Right hindlimb (tissue), 1 donor: ENCODE measurements at places on chromosomes 5 and 9.

DNA sequence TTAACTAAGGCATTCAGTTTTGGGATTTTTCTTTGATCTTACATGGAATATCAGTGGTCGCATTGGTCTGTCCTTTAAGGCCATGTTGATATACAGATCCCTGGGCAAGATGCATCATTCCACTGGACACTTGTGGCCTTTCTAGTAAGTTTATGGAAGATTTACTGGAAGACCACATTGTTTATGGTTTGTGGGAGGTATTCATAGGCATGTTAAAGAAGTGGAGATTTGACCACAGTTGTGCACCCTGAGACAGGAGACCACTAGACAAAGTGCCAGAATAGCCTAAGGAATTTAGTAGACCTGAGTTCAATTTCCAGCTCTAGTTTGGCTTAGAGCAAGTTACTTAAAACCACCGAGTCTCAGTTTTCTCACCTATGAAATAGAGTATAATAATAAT, 383.1 kb upstream of the PAPPA start:
- no peak for DNase-seq

DNA sequence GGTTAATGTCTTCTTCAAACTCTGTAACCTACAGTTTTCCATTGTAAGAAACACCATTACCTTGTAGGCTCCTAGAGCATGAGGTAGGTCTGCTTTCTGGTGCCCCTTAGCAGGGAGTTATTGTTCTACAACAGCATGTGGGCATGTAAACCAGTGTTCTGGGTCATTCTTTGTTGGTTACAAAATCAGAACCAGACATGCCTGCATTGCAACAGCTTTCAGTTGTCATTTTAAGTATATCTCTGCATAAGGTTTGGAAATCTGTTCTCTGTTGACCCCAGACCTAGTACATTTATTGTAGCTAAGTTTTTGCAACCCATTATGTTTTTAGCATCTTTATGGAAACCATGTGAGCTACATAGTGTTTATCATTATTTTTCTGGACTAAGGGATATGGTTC, 10.9 kb downstream of the RGMB start:
- no peak for DNase-seq

GRCh38 chr9:70517926-70518610, 103.6 kb upstream of the KLF9 start:
- DNase-seq: no peak

DNA sequence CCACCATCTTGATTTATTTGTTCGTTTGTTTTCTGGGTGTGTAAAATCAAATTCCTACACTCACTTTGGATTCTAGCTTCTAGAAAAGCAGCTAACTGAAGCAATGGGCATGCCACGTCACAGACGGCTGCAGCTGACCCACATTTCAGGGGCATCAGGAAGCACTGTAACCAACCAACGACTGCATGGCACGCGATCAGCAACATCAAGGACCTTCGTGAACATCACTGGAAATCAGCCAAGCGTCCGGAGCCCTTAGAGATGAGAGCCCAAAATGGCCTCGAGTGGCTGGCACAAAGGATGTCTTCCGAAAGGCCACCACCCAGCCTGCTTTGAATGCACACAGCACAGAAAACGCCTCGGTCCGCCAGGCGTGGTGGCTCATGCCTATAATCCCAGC, 191.1 kb downstream of the OLFM1 start:
- DNase-seq: no peak

- no peak for DNase-seq
These were observed 522.3 kb upstream of the NUDT12 start for GRCh38 chr5:104084896-104085295.

- no peak for DNase-seq
These were observed 49.9 kb upstream of the GARNL3 start for GRCh38 chr9:127214421-127215267.

- no peak for DNase-seq
These were observed 319.8 kb downstream of the HINT1 start for GRCh38 chr5:130845049-130845765.
